ENCODE measurements at places on chromosomes 2 and 18.
A peak's percentile ranks its signal among the peaks of the same experiment; 100 is the strongest.

DNA sequence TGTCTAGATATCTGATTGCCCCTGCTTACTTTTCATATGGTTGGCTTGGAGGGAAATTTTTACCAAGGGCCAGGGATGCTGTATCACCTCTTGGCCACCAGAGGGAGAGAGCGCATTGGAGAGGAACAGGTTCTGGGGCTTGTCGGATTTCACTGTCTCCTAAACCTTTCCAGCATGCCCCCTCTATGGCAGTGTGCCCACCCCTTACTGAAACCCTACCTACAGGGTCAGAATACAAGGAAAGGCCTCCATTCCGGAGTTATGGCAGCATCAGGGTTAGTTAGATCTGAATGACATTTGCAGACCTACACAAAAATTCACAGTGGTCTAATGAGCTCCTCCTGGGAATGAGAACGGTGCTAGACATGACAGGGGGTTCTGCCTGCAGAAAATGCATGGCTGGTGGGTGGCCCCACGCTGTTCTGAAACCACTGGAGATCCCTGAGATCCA, 5.8 kb downstream of the SLC14A2 start:
- DNase-seq: peak; percentile 45

- DNase-seq: no peak
These were observed 22.0 kb downstream of the AP1S3 start for GRCh38 chr2:223815186-223815883.

- no peak for DNase-seq
These were observed 89.8 kb downstream of the INO80D start for GRCh38 chr2:205996161-205996560.

DNA sequence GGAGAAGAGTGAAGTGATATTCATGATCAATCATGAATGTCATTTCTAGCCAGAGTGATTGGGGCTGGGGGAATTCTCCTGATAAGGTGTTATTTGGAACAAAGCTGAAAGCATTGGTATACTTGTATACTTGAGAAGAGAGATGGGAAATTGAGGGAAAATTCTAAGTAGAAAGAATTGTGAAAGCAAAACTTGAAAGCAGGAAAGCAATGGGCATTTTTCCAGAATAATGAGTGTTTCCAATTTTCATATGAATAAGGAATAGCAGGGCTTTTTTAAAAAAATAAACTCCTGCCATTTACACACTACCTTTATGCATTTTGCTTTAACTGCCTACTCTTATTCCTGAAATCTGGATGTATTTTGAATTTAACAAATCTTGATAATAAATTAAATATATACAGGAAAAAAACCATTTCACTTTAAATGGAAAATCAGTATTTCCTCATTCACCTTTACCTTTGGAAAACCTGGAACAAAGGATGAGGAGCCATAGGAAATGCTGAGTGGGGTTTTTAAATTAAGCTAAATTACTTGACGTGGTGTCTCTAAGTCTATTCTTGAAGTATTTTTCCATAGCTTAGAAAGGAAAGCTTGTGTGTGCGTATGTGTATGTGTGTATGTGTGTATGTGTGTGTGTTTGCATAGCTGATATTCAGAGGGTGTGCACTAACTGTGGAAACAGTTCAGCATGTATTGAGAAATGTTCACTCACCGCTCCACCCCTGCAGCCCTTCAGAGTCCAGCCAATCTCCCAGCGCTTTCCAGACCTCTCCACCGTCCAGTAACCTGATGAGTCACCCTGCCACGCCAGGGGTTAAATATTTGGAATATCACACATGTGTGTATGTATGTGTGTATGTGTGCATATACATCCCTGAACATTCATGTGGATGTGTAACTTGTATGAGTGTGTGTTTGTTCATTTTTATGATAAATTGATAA, 427.3 kb downstream of the THSD7B start:
- DNase-seq: no peak

DNA sequence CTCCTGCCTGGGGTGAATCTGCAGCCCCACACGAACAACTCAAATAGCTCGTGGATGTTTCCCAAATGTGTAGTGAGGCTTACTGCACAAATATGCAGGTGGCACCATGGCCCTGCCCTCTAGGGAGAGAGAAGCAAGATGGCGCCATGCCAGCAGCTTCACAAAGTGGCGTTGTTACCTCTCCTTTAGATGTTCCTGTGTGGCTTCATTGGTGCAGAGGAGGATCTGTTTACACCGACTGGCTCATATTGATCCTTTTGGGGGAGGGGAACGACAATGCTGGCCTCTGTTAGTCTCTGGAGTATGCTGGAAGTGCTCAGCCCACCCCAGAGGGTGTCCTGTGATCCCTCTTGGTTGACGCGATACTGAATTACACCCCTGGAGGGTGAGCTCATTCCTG, 99.5 kb upstream of the GATA6 start:
- no peak for DNase-seq

DNA sequence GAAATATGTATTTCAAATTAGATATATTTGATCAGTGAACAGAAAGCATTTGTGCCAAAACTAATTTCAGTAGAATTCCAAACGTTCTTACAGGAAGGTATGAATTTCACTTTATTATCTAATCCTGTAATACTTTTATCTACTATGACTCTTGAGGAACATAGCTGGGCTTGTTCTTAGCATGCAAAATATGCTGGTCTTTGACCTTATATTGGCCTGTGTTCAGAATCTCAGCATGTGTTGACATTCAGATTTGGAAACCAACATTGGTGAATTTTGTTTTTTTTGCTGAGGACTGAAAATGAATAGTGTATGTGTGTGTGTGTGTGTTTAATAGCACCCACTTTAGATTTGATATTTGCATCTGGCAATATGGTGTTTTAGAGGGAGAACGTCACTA, 112.2 kb downstream of the MEIS1 start:
- no peak for DNase-seq

GRCh38 chr2:25338401-25338800, 3.3 kb downstream of the DNMT3A start:
- DNase-seq: no peak

GRCh38 chr2:43460174-43460546, 135.7 kb downstream of the THADA start:
- DNase-seq: no peak

DNA sequence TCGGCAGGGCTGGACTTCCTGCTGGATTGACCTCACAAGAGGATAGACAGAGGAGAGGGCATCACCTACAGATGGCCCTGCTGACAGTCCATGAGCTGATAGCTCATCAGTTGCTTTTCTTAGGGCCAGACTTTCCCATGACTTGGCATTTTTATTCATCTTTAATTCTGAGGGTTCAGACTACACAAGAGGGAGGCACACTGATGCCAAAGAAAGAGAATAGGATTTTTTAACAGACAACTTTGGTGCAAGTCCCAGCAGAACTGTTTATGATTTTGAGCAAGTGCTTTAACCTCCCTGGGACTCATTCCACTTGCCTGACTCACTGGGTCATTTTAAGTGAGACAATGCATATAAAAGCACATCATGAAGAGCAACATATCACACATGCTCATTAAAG, 299.2 kb downstream of the INSIG2 start:
- DNase-seq: no peak

DNA sequence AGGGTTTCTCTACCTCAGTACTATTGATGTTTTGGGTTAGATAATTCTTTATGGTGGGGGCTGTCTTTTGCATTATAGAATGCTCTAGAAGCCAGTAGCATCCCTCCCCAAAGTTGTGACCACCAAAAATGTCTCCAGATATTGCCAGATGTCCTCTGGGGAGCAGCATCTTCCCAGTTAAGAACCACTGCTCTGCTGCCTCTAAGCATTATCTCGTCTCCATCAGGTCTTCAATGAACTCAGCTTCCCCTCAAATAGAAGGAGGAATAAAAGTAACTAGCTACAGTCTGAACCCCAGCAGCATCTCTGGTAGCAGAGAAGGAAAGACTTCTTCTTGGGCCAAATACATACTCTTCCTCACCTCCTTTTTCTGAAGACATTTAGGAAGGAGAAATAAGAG, 244.1 kb downstream of the AGPS start:
- DNase-seq: no peak

- DNase-seq: no peak
These were observed 23.1 kb upstream of the TNFAIP6 start for GRCh38 chr2:151334082-151334815.

DNA sequence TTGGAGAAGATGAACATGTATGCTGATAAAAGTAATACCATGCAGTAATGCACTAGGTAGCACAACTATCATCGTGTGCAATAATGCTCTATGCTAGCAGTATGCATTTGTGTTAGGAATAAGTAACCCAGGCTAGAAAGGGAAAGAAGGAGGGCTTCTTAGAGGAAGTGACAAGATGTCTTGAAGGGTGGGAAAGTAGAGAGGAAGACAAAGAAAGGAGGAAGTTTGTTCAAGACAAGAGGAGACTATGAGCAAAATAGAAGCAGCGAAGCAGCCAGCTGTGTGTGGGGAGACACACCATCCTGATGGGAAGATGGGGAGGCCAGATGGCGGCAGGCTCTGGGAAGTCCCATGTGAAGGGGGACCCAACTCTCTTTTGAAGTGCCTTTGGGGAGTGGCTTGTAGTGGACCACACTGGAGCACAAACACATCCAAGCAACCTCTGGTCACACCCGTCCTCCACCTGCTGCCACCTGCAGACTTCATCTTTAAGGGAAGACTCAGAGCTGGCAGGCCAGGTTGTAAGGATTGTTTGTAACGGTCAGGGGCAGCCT, 39.9 kb upstream of the INHBB start:
- DNase-seq: no peak

GRCh38 chr2:65636024-65636423, 203.6 kb upstream of the SPRED2 start:
- no peak for DNase-seq

DNA sequence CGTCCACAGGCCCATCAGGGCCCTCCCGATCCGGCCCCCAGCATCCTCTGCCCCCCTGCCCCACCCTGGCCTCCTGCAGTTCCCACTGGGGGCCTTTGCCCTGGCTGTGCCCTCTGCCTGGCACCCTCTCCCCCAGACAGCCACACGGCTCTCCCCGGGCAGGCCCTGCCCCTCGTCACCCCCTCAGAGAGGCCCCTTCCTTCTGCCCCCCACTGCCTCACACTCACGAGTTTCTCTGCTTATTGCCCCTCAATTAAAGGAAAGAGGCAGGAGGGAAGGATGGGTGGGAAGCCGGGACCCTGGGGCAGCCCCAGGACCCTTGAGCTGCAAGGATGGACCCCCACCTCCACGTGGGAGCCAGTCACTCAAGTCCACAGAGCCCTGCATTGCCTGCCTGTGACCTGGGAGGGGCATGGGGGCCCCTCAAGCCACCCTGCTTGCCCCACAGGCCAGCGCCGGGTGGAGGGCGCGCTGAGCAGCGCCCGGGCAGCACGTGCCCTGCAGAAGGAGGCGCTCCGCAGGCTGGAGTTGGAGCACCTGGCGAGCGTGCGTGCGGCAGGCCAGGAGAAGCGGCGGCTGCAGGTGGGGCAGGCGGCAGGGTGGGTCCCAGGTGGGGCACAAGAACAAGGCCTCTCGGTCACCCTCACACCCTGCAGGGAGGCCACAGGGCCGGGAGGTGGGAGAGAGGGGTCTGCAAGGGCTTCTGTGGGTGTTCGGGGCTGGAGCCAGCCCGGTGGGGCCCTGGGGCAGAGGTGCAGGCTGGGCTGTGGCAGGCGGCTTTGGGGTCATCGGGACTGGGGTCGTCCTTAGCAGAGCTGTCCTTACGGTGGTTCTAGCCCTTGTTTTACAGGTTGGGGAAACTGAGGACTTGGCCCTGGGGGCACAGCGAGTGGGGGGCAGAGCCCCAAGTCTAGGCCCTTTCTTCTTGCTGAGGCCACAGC, 30.5 kb upstream of the SNED1 start:
- no peak for DNase-seq

DNA sequence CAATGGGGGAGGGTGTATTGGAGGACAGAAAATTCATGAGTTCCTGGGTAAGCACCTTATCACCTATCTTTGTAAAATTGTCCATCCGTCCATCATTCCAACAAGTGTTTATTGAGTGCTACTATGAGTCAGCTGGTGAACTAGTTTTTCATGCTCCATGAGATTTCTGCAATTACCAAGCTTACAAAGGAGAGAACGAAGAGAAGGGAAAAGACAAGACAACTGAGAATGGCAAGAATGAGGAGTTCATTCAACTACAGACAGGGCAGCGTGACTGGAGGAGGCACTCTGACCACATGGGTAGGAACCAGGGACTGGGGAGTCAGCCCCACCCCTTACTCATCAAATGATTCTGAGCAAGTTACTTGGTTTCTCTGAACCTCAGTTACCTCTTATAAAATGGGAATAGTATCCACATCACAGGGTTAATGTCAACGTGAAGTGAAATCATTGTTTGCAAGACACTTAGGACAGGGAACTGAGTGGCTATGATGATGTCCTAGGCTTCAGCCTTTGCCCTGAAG, 18.6 kb upstream of the TXNDC2 start:
- no peak for DNase-seq

GRCh38 chr2:73859721-73860586, 31.2 kb downstream of the STAMBP start:
- peak; percentile 1 for DNase-seq

GRCh38 chr2:196592331-196592910, 47.1 kb upstream of the CCDC150 start:
- no peak for DNase-seq

- DNase-seq: no peak
These were observed 37.6 kb downstream of the CDH7 start for GRCh38 chr18:65788373-65788772.

GRCh38 chr2:217451666-217452065, 551.1 kb downstream of the TNS1 start:
- DNase-seq: no peak

- no peak for DNase-seq
These were observed 621.3 kb downstream of the XIRP2 start for GRCh38 chr2:167509586-167509985.

- DNase-seq: no peak
These were observed 147.6 kb downstream of the HDAC4 start for GRCh38 chr2:239253264-239253663.

DNA sequence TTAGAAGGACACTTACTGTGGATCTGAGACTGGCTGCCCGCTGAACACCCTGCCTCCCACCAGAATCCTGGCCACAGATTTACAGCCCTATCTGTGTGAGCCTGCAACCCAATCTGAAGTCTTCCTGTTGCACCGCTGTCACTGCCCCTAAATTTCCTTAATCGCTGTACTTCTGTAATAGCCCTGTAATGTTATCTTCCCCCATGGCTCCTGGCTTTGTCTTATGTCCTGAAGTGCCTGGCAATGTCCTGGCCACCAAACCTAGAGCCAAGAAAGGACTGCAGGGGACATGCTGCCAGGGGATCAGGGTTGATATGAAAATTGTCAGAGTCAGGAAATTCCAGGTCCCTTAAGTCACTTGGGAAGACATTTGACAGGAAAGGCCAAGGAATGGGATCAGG, 52.7 kb downstream of the FHOD3 start:
- no peak for DNase-seq

GRCh38 chr18:9539283-9539682, 64.0 kb downstream of the RALBP1 start:
- DNase-seq: no peak

- DNase-seq: no peak
These were observed 14.4 kb upstream of the IGFBP2 start for GRCh38 chr2:216618785-216619184.

- no peak for DNase-seq
These were observed 254.0 kb upstream of the FSIP2 start for GRCh38 chr2:185484602-185485001.

DNA sequence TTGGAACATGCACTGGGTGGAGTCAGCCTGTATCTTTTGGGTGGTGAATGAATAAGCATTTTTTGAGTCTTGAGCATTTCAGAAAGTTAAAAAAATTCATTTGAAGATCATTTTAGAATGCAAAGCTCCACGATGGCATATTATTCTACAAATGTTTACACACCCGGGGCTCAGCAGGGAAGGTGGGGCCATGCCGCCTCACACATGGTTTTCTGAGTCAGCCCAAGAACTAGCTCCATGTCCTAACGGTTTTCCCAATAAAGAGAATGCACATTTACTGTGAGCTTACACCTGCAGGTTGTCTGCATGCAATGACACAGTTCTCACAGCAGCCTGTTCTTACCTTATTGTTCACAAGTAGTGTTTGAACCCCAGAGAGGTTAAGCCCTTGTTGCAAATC, 670.3 kb downstream of the GALR1 start:
- DNase-seq: no peak
